ENCODE measurements at places on chromosomes 3 and 15. TPM values are rescaled to one million over a fixed set of nuclear protein-coding genes. Genes with fewer than 3 reads are reported as not detected.

DNA sequence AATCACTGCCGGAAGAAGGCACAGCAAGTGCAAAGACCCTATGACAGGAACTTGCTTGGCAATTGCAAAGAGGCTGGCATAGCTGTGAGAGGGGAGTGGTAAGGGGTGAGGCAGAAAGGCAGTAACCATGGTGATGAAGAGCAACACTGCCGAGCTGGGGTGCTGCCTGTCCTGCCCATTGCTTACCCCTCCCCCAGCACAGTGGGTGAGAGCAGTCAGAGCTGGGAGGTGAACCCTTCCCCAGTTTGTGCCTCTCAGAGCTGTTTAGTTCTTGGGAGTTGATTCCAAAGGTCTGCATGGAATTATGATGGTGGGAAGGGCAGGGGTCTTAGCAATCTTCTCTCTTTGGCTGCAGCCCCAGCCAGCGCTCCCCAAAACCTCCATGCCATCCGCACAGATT, 8.8 kb downstream of the TYRO3 start:
- no peak for DNase-seq

DNA sequence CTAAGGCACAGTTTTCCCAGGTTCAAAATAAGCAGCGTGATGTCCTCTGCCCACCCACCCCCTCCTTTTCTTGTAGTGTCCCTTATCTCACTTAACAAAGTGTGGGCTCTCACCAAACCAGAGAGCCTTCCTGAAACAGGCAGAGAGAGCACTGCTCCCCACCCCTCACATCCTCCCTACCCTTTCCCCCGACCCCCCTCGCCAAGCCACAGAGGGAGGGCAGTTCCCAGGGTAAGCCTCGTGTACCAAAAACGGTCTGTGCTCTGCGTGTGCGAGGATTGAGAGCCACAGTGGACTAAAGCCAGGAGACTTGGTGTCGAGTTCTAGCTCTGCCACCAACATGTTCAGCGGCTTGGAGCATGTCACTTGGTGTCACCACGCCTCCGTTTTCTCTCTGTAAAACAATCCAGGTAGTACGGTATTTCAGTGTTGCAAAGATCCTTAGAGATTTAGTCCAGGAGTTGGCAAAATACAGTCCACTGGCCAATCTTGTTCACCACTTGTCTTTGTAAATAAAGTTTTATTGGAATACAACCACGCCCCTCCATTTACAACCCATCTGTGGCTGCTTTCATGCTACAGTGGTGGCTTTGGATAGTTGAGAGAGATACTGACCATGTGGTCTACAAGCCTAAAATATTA, 249.9 kb downstream of the OPA1 start:
- no peak for DNase-seq

DNA sequence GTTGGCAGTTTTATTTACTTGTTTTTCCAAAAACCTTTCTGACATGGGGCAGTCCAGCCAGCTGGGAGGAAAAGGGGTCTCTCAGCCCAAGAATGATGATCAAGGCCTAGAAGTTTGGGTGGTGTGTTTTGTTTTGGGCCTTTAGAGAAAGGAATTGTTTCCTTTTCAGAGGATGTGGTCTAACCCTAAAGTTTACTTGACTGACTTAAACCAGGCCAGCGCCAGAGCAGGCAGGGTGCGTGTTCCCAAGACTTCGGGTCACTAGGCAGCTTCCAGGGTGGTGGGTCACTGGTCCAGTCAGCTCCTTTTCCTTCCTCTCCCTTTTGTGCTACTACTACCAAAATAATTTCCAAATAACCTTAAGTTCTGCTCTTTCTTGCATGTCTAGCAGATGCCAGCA, 4.9 kb downstream of the FLNB start:
- DNase-seq, result no peak

- DNase-seq, result no peak
These were observed 22.9 kb upstream of the CGNL1 start for GRCh38 chr15:57353317-57353804.

GRCh38 chr15:47035475-47036406, 681.6 kb upstream of the SEMA6D start:
- no peak for DNase-seq

GRCh38 chr3:179020112-179020511, 51.5 kb downstream of the ZMAT3 start:
- DNase-seq, result no peak

DNA sequence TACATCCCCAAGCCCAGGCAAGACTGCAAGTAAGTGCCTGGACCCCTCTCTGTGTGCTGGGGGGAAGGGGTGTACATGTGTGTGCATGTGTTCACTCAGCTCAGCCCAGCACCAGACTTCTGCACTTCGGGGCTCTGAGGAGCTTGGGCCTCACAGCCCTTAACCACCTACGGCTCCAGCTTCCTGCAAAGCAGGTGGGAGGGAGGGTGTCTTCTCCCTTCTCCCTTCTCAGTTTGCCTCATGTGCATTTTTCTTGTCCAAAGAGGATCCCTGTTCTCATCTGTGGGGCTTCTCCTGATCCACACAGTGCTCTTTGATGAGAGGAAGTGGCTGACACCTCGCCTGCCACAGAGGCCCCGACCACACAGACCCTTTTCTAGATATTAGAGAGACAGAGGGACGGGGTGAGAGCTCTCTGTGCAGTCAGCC, 69.3 kb downstream of the MESD start:
- no peak for DNase-seq

IL17RD gene
- 66.6 TPM for polyA plus RNA-seq

NCKIPSD gene
- 16.2 TPM for polyA plus RNA-seq

DNA sequence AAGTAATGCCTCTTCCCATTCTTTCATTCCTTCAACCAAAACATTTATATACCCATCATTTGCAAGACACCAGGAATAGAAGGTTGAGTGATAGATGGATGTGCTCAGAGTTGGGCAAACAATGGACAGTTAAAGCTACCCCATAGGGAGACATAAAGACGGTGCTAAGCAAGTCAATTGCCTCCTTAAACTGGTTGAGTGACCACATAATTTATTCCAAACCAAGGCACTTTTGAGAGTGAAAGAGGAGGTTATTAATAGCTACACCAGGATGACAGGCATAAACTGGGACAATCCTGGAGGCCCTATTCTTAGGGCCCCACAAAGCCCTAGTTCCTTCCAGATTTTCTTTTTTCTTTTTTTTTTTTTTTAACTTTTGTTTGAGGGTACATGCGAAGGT, 21.4 kb upstream of the DYNC1LI1 start:
- no peak for DNase-seq

DNA sequence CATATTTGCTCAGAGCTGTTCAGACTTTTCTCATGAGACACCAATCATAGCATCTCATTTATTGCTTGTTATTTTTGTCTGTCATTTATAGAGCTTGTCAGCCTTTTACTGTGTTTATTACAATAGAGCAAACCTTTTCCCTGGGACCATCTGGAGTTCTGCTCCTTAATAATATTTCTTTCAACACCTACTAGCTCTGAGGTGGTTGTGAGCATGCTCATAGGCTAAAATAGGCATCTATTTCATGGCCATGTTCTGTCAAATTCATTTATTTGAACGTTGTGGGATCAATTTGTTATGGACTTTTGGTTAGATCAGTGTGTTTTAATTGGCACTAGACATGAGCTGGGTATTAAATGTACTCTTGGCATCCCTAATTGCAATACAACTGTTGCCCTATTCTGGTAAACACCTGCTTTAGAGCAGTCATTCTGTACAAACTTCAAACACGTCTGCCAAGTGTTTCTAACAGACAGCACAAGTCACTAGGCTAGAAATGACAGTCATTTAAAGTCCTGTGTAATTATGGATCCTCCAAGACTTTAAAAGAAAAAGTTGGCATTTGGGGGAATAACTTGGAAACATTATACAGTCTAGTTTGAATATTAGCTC, 766.3 kb downstream of the ZNF385D start:
- no peak for DNase-seq

DNA sequence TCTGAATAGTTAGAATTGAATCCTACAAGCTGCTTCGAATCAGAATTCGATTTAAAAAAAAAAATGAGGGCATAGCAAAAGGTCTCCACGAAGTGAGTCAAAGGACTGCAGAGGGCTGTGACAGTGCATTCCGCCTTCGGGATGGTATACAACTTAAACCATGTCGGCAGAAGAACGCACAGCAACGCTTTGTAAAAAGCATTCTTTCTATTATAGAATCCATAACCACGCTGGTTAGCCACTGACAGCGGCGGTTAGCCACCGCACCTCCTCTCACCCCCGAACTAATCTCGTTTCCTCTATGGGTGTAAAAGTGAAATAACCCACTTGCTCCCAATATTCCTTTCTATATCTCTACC, 664 bp upstream of the PIK3CA start:
- DNase-seq, result no peak

- DNase-seq, result no peak
These were observed 1074.8 kb upstream of the ALCAM start for GRCh38 chr3:104291878-104292277.

GRCh38 chr3:99842826-99843589, 25.3 kb downstream of the CMSS1 start:
- DNase-seq, result peak; percentile 51

SEMA7A gene
- 5.0 TPM for polyA plus RNA-seq
